Activated CD4-positive, alpha-beta memory T cell treated with anti-CD3 and anti-CD28 coated beads for 36 hours (primary cell): ENCODE measurements at places on chromosomes 11 and 22. TPM values are rescaled to one million over a fixed set of nuclear protein-coding genes. Genes with fewer than 3 reads are reported as not detected.

DNA sequence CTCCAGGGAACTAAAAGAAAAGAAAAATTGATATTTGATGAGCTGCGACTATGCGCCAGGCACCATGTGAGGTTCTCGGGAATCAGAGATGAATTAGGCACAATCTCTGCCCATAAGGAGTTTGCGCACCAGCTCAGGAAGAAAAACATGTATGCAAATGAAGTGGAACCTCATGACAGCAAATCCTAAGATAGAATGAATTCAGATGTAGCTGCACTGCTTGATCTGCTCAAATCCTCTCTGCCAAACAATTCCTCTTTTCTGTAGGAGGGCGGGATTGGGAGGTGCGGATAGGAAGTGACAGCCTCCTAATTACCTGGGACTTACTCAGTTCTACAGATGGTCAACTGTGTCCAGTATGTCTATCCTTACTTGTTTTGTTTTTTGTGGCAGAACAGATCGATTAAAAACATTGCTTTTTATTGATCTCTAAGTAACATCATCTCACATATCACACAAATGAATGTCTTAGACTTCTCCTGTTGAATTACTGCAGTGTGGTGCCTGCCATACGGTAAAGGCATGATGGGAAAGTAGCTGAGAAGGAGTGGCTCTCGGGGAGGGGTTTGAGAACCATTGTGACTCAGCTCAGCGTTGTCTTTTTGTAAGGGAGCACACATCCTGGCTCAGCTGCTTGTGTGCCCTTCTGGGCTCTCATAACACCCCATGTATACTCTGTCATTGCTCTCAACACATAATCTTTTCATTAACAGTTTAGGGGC, 13.9 kb downstream of the CRTAM start:
- peak overlapping the region; percentile 40 for H3K4me3 ChIP-seq
- H3K4me1 ChIP-seq: peaks cover 40% of the 10 kb centered on the region
- H3K27me3 ChIP-seq: peaks cover 1% of the 10 kb centered on the region
- no peaks in the 10 kb centered on the region for H3K36me3 ChIP-seq
- H3K27ac ChIP-seq: peak overlapping the region; percentile 1

- H3K4me1 ChIP-seq: peaks cover 2% of the 10 kb centered on the region
- H3K4me3 ChIP-seq: no peak overlapping the region
- H3K27me3 ChIP-seq: peaks cover 34% of the 10 kb centered on the region
- no peaks in the 10 kb centered on the region for H3K36me3 ChIP-seq
Observed at GRCh38 chr11:123202155-123203151, 7.4 kb upstream of the CLMP start.

DNA sequence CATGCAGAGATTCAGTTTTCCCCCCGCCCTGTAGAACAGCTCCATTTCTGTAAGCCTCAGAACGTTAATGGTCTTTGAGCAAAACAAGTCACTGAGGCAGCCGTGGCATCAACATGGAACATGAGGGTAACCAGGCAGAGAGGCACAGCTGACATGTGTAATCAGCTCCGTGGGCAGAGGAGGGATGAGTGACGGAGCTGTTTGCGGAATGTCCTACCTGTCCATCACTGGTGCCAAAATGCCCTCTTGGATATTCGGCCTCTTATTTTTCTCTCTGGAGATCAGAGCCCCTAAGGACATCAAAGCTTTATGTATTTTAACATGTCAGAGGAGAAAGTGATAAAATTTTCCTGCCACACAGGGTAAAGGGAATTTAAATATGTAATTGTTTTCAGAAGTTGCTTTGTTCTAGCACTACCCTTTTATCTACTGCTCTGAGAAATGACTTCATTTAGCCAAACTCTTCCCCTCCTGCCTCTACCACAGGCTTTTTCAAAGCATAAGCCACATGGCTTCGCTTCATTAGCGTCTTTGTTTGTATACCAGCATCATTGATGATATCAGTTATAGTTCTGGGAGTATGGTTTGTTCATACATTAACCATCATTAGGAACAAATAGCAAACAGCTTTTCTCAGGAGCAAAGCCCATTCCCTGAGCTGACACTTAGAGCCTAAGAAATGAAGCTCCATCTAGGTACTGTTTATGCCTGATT, 32.9 kb downstream of the C11orf71 start:
- H3K4me1 ChIP-seq: no peaks in the 10 kb centered on the region
- no peak overlapping the region for H3K27ac ChIP-seq
- H3K4me3 ChIP-seq: no peak overlapping the region
- no peaks in the 10 kb centered on the region for H3K36me3 ChIP-seq
- DNase-seq: no peak

DNA sequence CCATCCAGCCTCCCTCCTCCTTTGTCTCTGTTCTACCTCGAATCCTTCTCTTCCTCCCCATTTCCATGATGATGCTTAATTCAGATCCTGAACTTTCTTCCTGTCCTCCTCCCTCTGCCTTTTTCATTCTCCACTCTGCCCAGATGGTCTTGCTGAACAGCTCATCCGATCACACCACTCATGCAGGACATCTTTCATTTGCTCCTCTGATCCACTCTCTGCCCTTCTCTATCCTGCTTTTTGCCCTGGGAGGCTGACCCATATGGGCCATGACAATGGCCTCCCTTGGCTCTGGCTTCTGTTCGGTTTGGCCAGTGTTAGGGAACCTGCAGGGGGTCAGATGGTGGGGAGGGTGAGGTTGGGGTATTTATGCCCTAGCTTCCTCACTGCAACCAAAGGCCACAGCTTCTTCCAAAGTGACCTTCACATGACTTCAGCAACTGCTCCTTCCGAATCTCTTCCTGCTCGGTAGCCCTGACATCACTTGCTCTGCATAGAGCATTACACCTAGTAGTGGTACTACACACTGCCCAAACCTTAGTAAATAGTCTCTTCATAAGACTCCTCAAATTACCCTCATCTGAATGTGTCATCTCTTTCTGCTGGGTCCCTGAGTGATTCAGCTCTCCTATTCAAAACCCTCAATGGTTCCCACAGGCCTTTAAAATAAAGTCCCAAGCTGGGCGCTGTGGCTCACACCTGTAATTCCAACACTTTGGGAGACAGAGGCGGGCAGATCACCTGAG, 32.7 kb upstream of the MICAL2 start:
- H3K36me3 ChIP-seq: no peaks in the 10 kb centered on the region
- no peak for DNase-seq
- H3K4me1 ChIP-seq: peaks cover 3% of the 10 kb centered on the region
- no peak overlapping the region for H3K27ac ChIP-seq
- H3K4me3 ChIP-seq: no peak overlapping the region

DNA sequence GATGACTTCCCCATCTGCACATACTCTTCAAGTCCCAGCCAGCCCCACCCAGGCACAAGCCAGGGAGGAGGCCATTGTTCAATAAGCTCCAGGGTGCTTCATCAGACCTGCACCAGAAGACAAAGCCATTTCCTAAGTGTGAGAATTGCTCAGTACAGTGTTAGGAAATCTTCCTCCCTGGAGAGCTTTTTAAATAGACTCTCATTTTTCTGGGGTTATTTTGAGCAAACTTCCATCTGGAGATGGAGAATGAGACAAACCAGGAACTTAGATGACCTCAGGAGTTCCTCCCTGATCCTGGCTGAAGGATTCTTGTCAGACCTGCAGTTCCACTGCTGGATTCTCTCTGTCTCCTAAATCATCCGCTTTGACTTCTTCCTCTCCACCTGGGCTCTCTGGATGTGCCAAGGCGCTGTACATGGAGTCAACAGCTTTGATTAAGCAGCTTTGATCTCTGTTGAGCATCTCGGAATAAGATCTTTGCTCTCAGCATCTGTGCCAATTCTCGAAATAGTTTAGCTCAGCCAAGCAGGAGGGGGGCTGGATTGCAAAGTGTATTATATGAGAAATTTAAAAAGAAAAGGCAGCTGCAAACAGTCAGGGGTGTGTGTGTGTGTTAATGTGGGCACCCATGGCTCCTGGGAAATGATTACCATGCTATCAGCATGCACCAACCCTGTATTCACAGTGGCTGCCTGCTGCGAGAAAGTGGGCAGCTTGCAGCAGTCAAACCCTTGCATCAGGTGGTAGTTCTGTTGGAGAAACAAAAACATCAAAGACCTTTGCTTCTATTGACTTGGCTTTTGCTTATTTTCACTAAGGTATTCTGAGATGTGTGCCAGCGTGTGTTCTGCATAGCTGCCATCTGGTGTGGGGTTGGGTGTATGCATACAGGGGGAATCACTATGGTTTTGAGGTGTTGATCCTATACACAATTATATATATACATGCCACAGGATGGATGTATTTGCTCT, 70.2 kb upstream of the NAV2 start:
- no peaks in the 10 kb centered on the region for H3K4me1 ChIP-seq
- no peaks in the 10 kb centered on the region for H3K36me3 ChIP-seq
- no peak overlapping the region for H3K4me3 ChIP-seq
- H3K27me3 ChIP-seq: peaks cover 6% of the 10 kb centered on the region
- no peak overlapping the region for H3K27ac ChIP-seq

- peak overlapping the region; percentile 41 for H3K4me3 ChIP-seq
- no peaks in the 10 kb centered on the region for H3K27me3 ChIP-seq
- peaks cover 61% of the 10 kb centered on the region for H3K4me1 ChIP-seq
- peaks cover 12% of the 10 kb centered on the region for H3K36me3 ChIP-seq
- H3K27ac ChIP-seq: no peak overlapping the region
Observed at GRCh38 chr11:65553301-65554001, 4.7 kb downstream of the LTBP3 start.

DNA sequence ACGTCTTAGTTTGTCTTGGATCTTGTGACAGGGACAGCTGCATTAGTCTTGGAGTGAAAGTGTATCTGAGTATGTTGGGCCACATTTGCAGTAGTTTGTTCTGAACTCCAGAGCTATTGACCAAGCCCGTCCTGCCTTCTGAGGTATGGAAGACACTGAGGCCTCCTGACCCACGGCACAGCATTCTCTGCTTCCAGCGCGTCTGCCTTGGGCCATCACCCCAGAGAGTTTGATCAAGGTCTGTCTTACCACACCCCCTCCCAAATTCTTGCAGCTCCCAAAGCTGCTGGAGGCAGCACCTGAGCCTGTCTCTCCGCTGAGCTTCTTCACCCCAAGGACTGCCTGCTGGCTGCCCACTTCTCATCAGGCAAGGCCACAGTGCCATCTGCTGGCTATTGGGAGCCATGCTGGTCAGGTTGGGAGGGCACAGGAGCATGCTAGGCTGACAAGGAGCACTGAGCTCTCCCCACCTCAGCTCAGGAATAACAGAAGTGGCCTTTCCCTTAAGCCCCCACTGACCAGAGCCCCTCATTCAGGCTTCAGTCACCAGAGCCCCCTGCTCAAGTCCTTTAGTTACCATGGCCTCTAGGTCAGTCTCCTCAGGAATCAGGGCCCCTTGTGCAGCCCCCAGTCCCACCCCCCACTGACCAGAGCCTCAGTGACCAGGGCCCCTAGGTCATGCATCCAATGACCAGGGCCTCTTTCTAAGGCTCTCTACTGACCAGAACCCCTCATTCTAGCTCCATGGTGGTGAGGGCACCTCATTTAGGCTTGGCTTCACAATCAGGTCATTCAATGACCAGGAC, 27.2 kb upstream of the SMPD1 start:
- no peaks in the 10 kb centered on the region for H3K27me3 ChIP-seq
- H3K4me3 ChIP-seq: no peak overlapping the region
- peaks cover 3% of the 10 kb centered on the region for H3K4me1 ChIP-seq
- H3K27ac ChIP-seq: no peak overlapping the region
- peak; percentile 85 for DNase-seq
- H3K36me3 ChIP-seq: no peaks in the 10 kb centered on the region

GRCh38 chr11:19597206-19597605, 115.4 kb upstream of the NAV2 start:
- no peaks in the 10 kb centered on the region for H3K4me1 ChIP-seq
- H3K4me3 ChIP-seq: no peak overlapping the region
- H3K27ac ChIP-seq: no peak overlapping the region
- peaks cover 13% of the 10 kb centered on the region for H3K27me3 ChIP-seq

DNA sequence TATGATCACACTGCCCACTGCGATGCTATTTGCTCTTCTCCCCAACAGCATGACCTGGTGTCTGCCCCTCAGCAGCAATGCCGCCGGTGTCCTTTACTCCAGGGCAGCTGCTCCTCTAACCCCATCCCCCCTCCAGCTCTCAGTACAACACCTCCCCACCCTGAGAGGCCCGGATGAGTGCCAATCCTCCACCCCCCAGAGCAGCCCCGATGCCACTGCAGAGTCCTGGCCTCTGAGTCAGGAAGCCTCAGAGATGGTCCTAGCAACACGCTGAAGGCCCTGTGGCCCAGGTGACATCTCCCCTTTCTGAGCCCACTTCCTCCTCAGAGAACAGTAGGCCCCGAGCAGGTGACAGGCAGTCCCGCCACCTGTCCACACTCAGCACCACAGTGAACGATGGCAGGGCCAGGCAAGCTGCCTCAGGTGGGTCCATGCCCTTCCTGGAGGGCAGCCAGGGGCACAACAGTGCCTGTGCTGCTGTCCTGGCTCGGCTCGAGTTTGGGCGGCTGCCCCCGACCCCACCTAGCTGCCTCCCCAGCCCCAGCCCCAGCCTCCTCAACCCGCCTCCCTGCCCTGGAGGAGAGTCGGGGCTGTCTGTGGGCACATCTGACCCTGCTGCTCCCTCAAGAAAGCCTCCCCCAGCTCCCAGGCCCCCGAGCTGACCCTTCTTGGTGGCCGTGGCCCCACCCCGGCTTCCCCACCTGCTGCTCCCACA, 3.9 kb upstream of the NDUFS8 start:
- peaks cover under 1% of the 10 kb centered on the region for H3K36me3 ChIP-seq
- peaks cover 22% of the 10 kb centered on the region for H3K4me1 ChIP-seq
- DNase-seq: no peak
- no peaks in the 10 kb centered on the region for H3K27me3 ChIP-seq

DNA sequence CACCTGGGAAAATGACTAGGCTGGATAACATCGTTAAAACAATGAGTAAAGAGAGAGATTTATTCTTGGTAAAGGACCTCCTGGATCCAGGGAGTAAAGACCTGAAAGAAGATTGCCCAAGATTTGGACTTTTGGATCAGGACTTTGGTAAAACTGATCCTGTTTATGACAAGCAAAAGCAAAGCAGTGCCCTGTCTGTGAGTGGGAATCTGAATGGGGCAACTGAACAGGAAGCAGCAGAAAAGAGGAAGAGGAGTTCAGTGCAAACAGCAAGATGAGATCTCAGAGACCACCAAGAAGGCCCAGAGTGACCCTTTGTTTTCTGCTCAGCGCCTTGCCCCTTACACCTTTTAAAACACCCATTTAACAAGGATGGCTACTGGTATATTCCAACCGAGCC, 122.0 kb downstream of the VPREB1 start:
- H3K27me3 ChIP-seq: peaks cover 43% of the 10 kb centered on the region
- H3K4me3 ChIP-seq: no peak overlapping the region
- no peak for DNase-seq
- no peak overlapping the region for H3K27ac ChIP-seq

GRCh38 chr11:59776210-59777066, 21.3 kb downstream of the STX3 start:
- H3K27ac ChIP-seq: no peak overlapping the region
- no peak overlapping the region for H3K4me3 ChIP-seq
- H3K27me3 ChIP-seq: no peaks in the 10 kb centered on the region
- H3K4me1 ChIP-seq: peaks cover 35% of the 10 kb centered on the region
- no peak for DNase-seq

GRCh38 chr11:11706028-11706427, 84.2 kb upstream of the GALNT18 start:
- peaks cover 2% of the 10 kb centered on the region for H3K27me3 ChIP-seq
- no peak overlapping the region for H3K4me3 ChIP-seq
- no peak overlapping the region for H3K27ac ChIP-seq
- H3K4me1 ChIP-seq: no peaks in the 10 kb centered on the region
- DNase-seq: no peak

MIAT gene
- total RNA-seq: 58.7 TPM

EHD1 gene
- total RNA-seq: 103 TPM

FOLR2 gene
- total RNA-seq: not detected

TRIM6 gene
- 0.74 TPM for total RNA-seq

MMP11 gene
- 0.70 TPM for total RNA-seq

LRRN4CL gene
- total RNA-seq: 0.21 TPM

TSGA10IP gene
- total RNA-seq: not detected

BATF2 gene
- total RNA-seq: 0.22 TPM

GDPD4 gene
- total RNA-seq: not detected
